ENCODE measurements at places on chromosomes 16 and 17.

GRCh38 chr16:11472851-11473250 lies 113.9 kb downstream of the LITAF start:
- no peak for DNase-seq

- no peak for DNase-seq
Measured at GRCh38 chr16:15598648-15599190, 44.2 kb downstream of the MARF1 start.

DNA sequence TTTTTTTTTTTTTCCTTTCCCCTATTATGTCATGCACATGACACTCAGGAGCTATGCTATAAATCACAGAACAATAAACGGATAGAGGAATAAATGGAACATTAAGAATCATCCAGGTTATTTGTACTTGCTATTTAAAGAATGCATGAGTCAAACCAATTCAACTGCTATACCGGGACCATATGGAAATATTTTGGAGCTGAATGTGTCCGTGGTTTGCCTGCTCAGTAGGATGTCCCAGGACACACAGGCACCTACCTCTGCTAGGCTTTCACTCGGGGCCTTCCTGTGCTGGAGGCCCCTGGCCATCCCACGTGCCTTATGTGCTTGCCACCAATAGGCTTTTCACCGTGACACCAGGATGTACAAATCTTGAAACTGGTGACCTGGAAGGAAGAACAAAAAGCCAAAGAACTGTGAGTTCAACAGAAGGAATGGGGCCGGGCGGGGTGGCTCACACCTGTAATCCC lies 15.3 kb upstream of the SEC14L1 start:
- DNase-seq, result no peak

GRCh38 chr17:64232466-64233262 lies 30.4 kb downstream of the TEX2 start:
- no peak for DNase-seq

DNA sequence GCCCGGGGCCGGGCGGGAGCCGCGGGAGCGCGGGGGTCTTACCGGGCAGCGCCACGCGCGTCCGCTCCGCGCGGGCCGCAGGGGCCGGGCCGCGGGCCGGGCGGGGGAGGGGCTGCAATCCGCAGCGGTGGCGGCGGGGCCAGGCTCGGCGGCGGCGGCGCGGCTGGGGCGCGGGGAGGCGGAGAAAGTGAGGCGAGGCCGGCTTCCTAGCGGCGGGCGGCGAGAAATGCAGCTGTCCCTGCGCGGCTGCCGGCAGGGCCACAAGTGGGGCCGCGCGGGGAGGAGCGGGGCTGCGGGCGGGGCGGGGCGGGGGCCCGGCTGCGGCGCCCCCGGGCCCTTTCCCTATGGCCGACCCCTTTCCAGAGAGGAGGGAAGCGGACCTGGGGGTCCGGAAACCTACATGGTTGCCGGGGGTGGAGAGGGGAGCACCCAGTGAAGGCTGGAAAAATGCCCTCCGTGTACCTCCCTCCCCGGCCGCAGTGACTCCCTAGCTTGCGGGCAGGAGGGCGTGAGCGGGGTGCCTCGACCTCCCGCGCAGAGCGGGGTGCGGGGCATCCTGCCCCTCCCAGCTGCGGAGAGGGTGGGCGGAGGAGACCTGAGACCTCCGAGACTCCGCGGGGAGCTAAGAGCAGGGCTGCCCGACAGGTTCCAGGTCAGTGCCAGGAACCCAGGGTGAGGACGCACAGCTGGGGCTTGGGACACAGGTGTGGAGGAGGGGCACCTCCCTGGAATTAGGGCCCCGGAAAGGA lies at the start of gene CUEDC1:
Gene CUEDC1 (minus strand): TSS at position 230 of the 749 bp plus-strand sequence. CDS start 69,848 bp downstream, outside the sequence.
- DNase-seq, result no peak

DNA sequence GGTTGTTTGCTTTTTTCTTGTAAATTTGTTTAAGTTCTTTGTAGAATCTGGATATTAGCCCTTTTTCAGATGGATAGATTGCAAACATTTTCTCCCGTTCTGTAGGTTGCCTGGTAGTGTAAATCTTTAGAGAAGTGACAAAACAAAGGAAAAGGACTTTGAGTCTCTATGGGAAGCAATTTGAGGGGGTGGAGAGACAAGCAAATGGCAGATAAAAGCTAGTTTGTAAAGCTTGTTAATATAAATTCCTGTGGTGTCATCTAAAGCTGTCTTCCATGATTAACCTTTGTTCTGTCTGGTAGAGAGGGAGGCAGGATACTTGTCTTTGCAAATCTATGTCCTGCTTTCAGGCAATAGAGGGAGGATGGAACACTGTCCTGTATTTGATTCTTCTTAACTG lies 40.6 kb upstream of the CACNG4 start:
- no peak for DNase-seq

GRCh38 chr17:72998343-72998742 lies 94.1 kb downstream of the SLC39A11 start:
- DNase-seq, result no peak

- no peak for DNase-seq
Measured at GRCh38 chr16:84738255-84739038, 38.6 kb downstream of the USP10 start.

DNA sequence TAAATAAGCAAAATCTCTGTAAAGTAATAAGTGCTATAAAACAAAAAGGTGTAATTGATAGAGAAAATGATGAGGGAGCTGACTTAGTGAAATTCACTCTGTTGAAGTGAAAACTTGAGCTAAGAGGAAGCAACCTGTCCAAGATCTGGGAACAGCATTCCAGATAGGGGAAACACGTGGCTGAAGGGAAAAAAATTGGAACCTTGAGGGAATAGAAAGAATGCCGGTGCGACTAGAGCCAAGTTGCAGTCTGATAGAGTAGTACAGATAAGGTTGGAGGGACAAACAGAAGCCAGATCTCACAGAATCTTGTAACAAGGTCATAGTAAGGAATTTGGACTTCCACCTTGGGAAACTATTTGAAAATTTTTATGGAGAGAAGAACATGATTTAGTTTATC lies 623 bp upstream of the DDX52 start:
- no peak for DNase-seq

DNA sequence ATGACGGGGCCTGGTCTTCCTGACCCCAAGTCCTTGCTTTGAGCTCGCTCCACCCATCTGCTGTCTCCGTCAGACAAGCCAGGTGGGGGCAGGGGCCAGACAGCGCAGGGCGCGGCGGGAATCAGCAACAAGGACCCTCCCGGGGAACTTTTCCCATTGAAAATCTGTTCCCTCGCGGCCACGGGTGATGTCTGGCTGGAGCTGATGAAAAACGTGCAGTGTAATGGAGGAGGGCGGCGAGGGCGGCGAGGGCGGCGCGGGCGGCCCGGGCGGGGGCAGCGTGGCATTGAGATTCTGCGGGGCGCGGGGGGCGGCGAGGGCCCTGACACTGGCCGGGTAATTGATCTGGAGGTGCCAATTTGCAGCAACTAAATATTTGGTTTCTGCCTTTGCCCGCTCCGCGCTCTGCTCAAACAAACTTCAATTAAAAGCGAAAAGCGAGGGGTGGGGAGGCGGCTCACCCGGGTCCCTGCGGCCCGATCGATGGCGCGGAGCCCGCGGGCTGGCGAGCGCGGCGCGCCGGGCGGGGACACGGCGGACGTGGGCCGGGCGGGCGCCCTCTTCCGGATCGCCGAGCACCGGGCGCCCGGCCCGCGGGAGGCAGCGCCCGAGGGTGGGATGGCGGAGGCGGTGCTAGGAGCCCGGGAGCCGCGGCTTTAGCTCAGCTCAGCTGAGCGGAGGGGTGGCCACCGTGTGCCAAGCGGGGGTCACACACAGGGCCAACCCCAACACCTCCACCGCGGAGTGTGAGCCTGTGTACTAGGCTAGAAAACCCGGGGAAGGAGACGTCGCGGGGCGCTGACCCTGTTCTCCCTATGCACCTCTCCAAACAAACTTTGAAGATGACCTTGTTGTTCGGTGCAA lies 32.4 kb downstream of the DCAKD start:
- no peak for DNase-seq

DNA sequence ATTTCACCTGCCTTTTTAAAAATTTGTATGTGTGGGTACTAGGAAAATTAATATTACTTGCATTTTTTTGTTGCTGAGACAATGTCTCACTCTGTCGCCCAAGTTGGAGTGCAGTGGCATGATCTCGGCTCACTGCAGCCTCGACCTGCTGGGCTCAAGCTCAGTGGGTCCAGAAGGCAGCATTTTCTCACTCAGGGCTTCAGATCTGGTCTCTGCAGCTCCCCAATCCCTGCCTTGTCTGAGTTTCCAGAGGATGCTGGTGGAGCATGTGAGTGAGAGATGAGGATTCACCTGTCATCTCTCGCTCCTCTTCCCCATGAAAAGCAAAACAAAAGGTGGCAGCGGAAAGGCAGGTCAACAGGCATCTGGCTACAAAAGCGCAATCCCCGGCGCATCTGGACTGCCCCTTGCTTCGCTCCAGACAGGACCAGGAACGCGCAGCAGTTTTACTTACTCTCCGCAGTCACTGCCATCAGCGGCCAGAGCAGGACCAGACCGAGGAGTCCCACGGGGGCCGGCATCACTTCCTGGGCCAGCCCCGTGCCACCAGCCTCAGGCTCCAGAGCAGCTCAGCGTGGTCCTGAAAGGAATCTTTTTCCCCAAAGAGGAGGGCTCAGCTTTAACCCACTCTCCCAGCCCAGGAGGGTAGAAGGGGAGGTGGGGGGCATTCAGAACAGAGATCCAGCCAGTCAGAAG lies 59.9 kb downstream of the LITAF start:
- no peak for DNase-seq

- DNase-seq, result no peak
Measured at GRCh38 chr17:76515274-76515949, 14.2 kb upstream of the RHBDF2 start.

GRCh38 chr16:51651061-51651466 lies 500.0 kb upstream of the SALL1 start:
- no peak for DNase-seq

DNA sequence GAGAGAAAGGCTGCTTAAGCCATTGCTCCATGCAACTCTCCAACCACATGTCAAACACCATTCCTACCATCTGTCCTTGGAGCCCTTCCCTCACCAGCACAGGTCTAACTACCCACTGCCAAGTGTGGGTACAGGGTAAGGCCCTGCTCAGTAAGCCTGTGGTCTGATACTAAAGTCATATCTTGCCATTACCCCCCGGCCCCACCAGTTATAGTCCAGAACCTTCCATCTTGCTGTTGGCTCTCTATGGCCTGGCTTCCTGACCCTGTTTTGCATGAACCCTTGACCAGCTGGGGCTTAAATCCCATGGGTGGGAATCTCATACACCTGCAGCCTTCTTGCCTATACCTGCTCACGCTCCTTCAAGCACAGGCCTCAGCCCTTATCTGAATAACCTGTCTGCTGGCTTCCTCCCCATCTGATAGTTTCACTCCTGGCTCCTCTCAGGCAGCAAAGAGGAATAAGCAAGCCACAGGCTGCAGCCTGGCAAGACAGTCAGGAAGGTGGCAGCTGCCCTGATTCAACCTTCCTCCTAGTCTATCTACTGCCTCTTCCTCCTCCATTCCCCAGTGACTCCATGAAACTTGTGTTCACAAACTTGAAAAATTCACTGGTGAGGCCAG lies 64.1 kb downstream of the ZFHX3 start:
- no peak for DNase-seq

GRCh38 chr17:78785663-78786057 lies 3.6 kb upstream of the CYTH1 start:
- DNase-seq, result no peak

DNA sequence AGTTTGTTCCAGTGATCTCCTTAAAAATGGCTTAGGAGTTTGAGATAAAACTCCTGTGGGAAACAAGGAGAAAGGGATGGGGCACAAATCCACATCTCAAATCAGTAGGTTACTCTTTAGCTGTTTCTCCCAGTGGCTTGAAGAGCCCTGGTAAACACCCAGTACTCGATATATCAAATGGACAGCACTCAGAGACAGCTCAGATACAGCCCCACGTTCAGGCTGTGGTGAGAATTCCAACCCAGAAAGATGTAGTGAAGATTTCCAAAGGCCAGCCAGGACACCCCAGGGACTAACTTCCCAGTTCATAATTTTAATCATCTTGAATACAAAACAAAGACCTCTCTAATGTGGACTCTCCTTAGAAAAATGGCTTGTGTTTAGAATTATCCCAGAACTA lies 6.4 kb upstream of the VEZF1 start:
- DNase-seq, result no peak

DNA sequence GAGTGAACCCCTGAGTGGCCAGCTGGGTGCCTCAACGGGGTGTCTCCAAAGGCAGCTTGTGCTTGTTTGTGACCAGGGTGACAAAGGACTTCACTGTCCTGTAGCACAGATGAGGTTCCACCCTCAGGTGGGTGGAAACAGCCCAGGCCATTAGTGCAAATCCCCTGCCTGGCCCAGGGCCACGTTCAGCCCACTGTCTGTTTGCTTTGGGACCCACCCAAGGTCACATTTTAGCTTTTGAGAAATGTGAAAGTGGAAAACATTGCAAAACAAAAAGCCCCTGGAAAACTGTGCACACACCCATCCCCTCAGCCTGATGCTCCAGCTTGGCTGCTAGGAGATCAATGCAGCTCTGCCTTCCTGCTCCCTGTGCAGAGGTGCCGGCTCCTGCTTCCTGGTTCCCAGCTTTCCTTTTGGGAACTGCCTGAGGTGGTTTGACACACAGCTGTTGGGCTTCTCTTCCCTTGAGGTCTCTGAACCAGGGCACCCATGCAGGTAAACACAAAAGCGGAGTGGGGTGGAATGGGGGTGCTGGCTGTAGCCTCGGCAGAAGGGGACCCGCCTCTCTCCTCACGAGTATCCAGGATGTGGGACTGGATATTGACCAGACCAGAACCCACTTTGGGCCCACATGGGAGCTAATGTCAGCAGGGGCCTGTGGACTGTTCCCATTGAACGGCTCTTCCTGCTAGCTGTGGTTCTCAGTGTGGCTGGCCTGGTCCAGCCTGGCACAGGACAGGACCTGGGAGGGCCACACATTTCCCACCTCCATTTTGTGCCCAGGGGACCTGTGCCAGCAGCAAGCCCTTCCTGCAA lies 7.9 kb upstream of the SPHK1 start:
- no peak for DNase-seq

DNA sequence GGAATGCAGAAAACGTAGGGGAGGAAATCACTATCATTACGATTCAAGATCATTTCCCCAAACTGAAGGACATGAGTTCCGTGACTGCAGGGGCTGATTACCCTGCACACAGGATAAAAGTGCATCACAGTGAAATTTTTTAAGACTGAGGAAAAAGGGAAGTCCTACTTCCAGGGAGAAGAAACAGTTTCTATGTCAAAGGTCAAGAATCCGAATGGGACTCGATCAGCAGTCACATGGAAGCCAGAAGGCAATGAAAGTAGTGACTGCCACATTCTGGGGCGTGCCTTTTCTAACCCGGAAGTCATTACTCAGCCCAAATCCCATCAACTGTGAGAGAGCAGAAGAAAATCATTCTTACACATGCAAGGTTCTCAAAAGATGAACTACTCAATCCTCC lies 12.1 kb downstream of the ZZEF1 start:
- no peak for DNase-seq

- DNase-seq, result no peak
Measured at GRCh38 chr16:89187032-89187769, 13.1 kb downstream of the SLC22A31 start.
